CD14-positive monocyte (primary cell): ENCODE measurements at places on chromosomes 2 and 18. TPM values are rescaled to one million over a fixed set of nuclear protein-coding genes. Genes with fewer than 3 reads are reported as not detected.

GRCh38 chr18:23938043-23938756 is 76.4 kb upstream of the TTC39C start:
- DNase-seq = no peak

The HOXD3 gene
- not detected for polyA plus RNA-seq

The CKAP2L gene
- not detected in 2 replicates for polyA plus RNA-seq

The GAREM1 gene
- 0.03 and 0.24 TPM in 2 replicates for polyA plus RNA-seq

The DSG1 gene
- polyA plus RNA-seq = not detected

DNA sequence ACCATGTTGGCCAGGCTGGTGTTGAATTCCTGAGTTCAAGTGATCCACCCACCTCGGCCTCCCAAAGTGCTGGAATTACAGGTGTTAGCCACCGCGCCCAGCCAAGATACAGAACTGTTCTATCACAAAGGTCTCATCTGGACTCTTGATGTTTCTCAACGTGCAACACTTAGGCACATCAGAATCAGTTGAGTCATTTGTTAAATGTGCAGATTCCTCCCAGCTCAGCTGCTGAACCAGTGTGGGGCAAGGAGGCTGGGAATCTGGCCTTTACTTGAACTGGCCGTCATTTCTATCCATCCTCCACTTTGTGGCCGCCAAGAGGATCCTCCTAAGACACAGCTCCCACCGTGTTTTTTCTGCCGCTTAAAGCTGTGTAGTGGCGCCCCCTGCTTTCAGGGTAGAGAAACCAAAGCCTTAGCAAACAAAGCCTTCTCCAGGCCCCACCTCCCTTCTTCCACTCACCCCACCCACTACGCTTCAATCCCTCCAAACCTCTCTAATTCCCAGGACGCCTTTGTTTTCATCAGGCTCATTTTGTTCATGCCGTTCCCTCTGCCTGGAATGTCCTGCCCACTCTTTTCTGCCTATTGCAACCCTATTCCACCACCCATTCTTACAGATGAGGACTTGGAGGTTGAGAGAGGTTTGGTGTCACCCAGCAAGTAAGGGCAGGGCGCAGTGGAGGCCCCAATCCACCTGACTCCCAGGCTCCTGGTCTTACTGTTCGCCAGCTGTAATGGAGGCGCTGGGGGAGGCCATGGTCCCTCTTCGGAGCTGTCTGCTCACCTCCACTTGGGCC is 776 bp upstream of the SPEG start:
- no peak for DNase-seq

DNA sequence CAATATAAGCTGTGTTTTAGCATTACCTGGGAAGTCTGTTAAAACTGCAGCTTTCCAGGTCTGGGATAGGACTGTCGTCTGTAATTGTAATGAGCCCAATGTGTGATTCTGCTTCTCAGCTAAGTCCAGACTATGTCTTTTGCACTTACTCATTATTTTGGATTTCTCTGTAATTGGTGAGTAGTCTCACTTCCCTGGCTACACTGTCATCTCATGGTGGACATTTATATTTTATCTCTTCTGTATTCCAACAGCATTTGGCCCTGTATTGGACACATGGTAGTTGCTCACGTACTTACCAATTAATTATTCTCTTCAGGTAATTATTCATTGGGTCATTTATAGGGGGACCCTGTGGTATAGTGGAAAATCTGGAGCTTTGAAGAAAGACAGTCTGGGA is 28.0 kb downstream of the LHCGR start:
- no peak for DNase-seq

DNA sequence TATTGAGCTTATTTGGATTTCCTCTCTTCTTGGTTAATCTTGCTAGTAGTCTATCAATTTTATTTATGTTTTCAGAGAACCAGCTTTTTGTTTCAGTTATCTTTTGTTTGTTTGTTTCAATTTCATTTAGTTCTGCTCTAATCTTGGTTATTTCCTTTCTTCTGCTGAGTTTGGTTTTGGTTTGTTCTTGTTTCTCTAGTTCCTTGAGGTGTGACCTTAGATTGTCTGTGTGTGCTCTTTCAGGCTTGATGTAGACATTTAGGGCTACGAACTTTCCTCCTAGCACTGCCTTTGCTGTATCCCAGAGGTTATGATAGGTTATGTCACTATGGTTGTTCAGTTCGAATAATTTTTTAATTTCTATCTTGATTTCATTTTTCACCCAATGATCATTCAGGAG is 141.6 kb downstream of the ZNF236 start:
- DNase-seq = no peak

The NOSTRIN gene
- polyA plus RNA-seq = not detected in 2 replicates

DNA sequence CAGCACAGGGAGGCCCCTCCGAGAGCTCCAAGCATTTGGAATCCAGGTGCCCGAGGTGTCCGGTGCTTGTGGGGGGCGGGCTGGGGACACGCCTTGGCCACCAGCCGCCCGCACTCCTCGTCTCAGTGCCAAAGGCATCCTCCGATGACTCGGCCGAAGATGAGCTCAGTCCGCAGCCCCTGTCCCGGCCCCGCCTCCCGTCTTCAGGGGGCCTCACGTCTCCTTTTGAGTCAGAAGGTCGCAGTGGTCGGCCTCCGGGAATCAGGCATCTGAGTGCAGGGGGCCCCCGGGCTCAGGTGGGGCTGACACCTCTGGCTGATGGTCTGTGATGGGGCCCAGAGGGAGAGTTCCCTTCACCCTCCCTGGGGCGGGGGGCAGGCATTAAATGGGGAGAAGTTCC is 74.8 kb downstream of the NFATC1 start:
- no peak for DNase-seq

GRCh38 chr2:175734686-175735085 is 267.4 kb downstream of the LNPK start:
- DNase-seq = no peak

- no peak for DNase-seq
Measured at GRCh38 chr2:221343524-221343923, 228.6 kb downstream of the EPHA4 start.

The TTN gene
- polyA plus RNA-seq = under 0.01 TPM in 2 replicates

GRCh38 chr2:130824492-130825061 is 12.1 kb upstream of the ARHGEF4 start:
- DNase-seq = peak; percentile 11

The CAPN13 gene
- polyA plus RNA-seq = not detected in 2 replicates

The NFE2L2 gene
- polyA plus RNA-seq = 51.6 TPM

The GPR148 gene
- polyA plus RNA-seq = not detected

- no peak for DNase-seq
Measured at GRCh38 chr2:156322686-156323231, 9.8 kb downstream of the NR4A2 start.
